ENCODE measurements at places on chromosomes 3 and 15.

DNA sequence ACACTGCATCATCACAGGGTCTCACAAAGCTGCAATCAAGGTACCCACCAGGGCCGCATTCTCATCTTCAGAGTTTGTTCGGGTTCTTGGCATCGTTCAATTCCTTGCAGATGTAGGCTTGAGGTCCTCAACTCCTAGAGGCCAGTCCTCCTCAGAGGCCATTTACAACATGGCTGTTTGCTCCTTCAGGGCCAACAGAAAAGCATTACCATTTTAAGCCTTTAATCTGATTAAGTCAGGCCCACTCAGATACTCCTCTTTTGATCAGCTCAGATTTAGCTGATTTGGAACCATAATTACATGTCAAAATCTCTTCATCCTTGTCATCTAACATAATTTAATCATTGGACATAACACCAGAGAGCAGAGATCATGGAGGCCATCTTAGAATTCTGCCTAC is 55.4 kb downstream of the BFSP2 start:
- DNase-seq, result no peak

DNA sequence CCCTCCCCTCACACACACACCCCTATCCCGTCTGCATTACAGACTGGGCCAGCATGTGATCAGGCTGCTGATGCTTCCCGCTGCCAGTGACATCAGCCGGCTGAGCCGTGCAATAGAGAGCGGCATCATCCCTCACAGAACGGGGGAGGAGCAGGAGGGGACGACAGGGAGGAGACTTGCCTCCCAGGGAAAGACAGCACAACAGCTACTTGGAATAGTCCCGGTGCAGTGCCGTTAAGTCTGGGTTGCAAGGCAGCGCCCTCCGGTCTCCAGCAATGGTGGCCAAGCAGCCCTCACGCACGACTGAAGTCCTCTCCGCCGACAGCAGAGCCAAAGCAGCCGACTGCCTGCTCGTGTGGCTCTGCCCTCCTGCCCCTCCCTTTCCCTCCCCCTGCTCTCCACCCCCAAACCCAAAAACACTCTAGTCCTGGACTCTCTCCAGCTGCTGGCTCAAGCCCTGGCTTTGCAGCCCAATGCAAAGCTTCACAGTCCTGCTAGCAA is 31.5 kb upstream of the RPS17 start:
- DNase-seq, result peak; percentile 61

DNA sequence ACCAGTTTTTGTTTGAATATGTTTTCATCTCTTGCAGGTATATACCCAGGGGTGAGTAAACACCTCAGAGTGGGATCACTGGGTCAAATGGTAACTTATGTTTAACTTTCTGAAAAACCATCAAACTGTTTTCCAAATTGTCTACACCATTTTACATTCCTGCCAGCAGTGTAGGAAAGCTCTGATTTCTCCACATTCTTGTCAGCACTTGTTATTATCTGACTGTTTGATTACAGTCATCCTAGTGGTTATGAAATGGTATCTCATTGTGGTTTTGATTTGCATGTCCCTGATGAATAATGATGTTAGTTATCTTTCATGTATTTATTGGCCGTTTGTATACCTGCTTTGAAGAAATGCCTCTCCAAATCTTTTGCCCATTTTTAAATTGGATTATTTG is 13.8 kb downstream of the FSD2 start:
- DNase-seq, result no peak

DNA sequence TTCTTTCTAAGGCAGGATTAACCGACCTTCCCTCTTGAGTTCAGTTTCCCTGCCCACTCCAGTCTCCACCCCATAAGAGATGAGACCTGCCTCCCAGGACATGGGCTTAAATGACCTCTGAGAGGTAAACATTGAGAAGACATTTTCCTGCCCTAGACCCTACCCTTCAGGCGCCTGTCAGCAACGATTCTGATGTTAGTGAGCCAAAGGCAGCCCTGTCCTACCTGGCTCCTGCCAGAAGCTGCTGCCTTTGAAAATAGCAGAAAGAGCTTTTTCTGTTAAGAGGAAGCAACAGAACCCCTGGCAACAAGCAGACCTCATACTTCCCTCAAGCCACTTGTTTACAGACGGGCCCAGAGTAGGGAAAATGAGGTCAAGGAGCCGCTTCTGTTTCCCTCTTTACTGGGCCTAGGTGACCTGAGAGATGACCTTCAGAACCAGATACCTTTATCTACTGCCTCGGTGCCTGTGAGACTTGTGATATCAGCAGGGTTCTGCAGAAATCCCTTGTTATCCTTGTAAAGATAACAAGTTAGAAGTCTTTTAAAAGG is 52.0 kb downstream of the CD200R1L start:
- no peak for DNase-seq

DNA sequence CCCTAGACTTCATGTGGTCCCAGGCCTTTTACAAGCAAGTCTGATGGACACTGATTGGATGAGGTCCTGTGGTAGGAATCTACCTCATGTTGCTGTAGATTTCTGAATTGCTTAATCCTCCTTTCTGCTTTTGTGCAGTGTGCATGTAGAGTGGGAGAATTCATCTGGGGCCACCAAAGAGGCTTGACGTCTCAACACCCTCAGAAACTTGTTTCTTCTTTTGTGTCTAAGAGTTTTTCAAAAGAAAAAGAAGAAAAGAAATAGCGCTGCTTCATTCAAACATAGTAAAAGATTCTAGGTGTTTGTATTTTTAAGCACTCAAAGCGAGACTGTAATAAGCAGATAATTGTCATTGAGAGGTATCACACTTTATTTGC is 46.2 kb downstream of the NR1D2 start:
- no peak for DNase-seq

All from WTC11 (cell line).